LHCN-M2 (cell line): ENCODE measurements at places on chromosomes 11 and 22.

DNA sequence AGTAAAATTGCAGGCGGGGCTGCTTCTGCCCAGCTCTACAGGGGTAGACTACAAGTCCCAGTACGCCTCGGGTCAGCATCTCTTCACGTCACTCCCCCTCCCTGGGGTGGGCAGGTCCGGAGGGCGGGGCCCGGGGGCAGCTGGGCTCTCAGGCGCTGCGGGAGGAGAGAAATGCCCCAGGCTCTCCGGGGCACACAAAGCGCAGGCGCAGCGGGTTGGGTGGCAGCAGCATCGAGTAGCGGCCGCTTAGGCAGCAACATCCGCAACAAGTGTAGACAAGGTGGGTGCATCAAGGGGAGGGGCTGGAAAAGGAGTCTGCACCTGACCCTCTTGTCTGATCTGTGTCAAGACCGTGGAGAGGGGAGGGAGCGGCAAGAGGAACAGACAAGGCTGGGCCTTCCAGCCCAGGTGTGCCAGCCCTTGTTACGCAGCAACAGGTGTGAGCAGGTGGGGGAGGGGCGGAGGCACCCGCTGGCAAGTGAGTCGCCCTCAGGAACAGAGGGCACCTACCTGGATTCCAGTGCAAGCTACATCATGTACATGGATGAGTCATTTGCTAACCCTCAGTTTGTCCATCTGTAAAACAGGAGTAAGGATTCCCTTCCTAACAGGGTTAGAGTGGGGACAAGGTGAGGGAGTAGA, 1.2 kb downstream of the PLEKHB1 start:
- peak; percentile 76 for DNase-seq

GRCh38 chr11:47387944-47388696, 9.8 kb upstream of the SPI1 start:
- no peak for DNase-seq

- peak; percentile 100 for DNase-seq
Measured at GRCh38 chr11:86483940-86484794, 109.5 kb downstream of the CCDC81 start.

DNA sequence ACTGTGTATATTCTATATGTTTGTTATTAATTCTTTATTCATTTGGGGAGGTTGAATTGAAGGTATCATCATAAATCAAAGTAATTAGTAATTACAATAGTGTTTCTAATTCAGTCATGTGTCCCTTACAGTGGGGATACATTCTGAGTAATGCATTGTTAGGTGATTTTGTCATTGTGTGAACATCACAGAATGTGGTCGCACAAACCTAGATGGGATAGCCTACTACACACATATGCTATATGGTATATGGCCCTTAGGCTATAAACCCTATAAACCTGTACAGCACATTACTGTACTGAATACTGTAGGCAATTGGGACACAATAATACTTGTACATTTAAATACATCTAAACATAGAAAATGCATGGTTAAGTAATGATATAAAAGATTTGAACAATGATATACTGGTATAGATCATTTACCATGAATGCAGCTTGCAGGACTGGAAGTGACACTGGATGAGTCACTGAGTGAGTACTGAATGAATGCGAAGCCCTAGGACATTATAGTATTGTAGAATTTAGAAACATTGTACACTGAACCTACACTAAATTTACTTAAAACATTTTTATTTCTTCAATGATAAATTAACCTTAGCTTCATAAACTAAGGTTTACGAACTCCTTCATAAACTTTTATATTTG, 936.2 kb upstream of the CHORDC1 start:
- peak; percentile 22 for DNase-seq
